ENCODE measurements at places on chromosomes 4 and X.

GRCh38 chrX:106952988-106953387 is 32.8 kb downstream of the CLDN2 start:
- no peaks in the 10 kb centered on the region for H3K27me3 ChIP-seq
- no peak for DNase-seq
- H3K4me1 ChIP-seq: no peaks in the 10 kb centered on the region
- H3K4me3 ChIP-seq: no peak overlapping the region
- peaks cover 5% of the 10 kb centered on the region for H3K36me3 ChIP-seq
- H3K27ac ChIP-seq: no peak overlapping the region

GRCh38 chr4:27398631-27399310 is 538.1 kb downstream of the STIM2 start:
- H3K27ac ChIP-seq: no peak overlapping the region
- H3K4me3 ChIP-seq: no peak overlapping the region
- H3K27me3 ChIP-seq: no peaks in the 10 kb centered on the region
- H3K4me1 ChIP-seq: no peaks in the 10 kb centered on the region
- no peak for DNase-seq

GRCh38 chr4:100635899-100636298 is 118.1 kb upstream of the EMCN start:
- H3K4me3 ChIP-seq: no peak overlapping the region
- no peak for DNase-seq
- H3K4me1 ChIP-seq: no peaks in the 10 kb centered on the region
- H3K36me3 ChIP-seq: no peaks in the 10 kb centered on the region
- H3K27me3 ChIP-seq: no peaks in the 10 kb centered on the region

GRCh38 chr4:148984951-148985350 is 542.7 kb upstream of the NR3C2 start:
- H3K4me1 ChIP-seq: peaks cover 11% of the 10 kb centered on the region
- H3K4me3 ChIP-seq: no peak overlapping the region
- no peak for DNase-seq

DNA sequence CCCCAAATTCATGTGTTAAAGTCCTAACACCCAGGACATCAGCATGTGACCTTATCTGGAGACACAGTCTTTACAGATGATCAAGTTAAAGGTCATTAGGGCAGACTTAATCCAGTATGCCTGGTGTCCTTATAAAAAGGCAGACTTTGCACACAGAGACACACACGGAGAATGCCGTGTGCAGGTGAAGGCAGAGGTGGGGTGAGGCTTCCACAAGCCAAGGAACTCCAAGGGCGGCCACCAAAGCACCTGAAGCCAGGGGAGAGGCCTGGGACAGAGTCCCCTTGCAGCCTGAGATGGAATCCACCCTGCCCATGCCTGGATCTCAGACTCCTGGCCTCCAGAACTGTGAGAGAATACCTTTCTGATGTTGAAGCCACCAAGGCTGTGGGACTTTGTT is 26.1 kb upstream of the SORCS2 start:
- H3K27ac ChIP-seq: no peak overlapping the region
- no peaks in the 10 kb centered on the region for H3K27me3 ChIP-seq
- peaks cover 8% of the 10 kb centered on the region for H3K4me1 ChIP-seq
- H3K4me3 ChIP-seq: no peak overlapping the region

DNA sequence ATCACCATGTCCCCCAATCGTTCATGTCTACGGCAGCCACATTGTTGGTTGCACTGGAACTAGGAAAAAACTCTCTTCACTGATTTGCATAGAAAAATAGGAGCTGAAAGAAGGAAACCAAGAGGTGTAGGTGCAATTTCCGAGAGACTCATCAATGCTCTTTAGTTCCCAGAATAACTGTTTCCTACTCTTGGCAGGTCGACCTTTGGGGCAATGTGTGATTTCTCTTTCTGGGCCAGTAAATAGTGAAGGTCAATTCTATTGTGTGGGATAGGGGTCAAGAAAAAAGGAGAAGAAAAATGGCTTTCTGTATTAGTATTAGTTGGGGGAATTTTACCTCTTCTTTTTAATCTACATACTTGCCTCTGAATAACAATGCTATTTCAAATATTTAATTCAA is 55.9 kb upstream of the PDE5A start:
- H3K36me3 ChIP-seq: no peaks in the 10 kb centered on the region
- H3K27ac ChIP-seq: peak overlapping the region; percentile 59
- H3K4me1 ChIP-seq: peaks cover 11% of the 10 kb centered on the region

- DNase-seq: no peak
- no peak overlapping the region for H3K27ac ChIP-seq
- no peak overlapping the region for H3K4me3 ChIP-seq
- H3K4me1 ChIP-seq: no peaks in the 10 kb centered on the region
- no peaks in the 10 kb centered on the region for H3K27me3 ChIP-seq
These were observed 15.9 kb upstream of the PIM2 start for GRCh38 chrX:48934581-48935300.

DNA sequence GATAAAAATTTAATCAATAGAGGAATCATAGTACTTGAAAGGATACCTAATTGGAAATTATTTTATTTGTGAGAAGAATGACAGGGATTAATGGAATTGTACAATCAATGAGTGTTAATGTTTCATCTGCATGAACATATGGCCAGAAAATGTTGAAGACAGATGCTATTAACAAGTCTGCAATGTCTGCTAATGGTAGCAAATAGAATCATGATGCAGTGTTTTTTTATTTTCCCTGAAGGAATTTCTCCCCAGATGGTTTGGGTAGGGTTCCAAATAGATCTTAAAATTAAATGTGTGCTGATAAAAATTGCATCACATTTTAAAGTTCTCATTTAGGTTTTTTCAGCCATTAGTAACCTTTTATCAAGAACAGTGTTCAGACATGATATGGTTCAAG is 291.3 kb upstream of the TRAM1L1 start:
- H3K4me3 ChIP-seq: no peak overlapping the region
- H3K27me3 ChIP-seq: no peaks in the 10 kb centered on the region
- no peak for DNase-seq
- no peaks in the 10 kb centered on the region for H3K36me3 ChIP-seq

DNA sequence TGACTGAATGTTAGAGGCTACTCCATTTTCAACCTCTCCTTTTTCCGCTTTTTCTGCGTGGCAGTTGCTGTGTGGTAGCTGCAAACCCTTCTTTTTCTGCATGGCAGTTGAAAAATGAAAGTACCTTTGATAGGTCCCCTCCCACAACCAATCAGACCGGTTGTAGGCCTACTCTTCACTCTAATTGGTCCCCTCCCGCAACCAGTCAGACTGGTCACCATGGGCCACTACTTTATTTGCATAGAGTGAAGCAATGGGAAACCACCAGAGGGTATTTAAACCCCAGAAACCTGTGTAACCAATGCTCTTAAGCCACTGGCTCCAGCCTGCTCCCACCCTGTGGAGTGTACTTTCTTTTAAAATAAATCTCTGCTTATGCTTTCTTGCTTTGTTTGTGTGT is 877.8 kb downstream of the FAM133A start:
- no peaks in the 10 kb centered on the region for H3K4me1 ChIP-seq
- no peaks in the 10 kb centered on the region for H3K36me3 ChIP-seq
- no peak for DNase-seq
- no peaks in the 10 kb centered on the region for H3K27me3 ChIP-seq
